ENCODE measurements at places on chromosomes 16 and 17.

GRCh38 chr16:66517586-66518263, 32.2 kb downstream of the TK2 start:
- DNase-seq = no peak

- no peak for DNase-seq
Measured at GRCh38 chr16:14309001-14309886, 238.1 kb downstream of the MRTFB start.

DNA sequence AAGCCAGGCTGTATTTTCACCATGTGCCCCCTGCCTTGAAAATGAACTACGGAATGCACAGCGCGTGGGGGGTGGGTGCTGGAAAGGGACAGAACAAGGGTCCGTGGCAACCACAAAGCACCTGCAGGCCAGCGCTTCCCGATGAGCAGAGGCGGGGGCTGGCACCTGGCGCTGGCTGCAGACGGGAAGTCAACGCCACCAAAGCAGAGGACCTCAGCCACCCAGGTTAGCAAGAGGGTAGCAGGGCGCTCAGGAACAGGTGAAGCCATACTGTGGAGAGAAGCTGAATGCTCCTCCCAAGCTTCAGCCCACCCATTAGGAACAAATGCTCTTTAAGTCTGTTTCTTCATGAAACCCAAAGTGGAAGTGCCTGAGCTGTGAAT, 64.7 kb downstream of the KLHDC4 start:
- no peak for DNase-seq

GRCh38 chr16:280552-280951, at the start of gene ARHGDIG:
Gene ARHGDIG (plus strand): TSS chr16:280591. CDS start chr16:280681, 90 bp downstream.
- no peak for DNase-seq

DNA sequence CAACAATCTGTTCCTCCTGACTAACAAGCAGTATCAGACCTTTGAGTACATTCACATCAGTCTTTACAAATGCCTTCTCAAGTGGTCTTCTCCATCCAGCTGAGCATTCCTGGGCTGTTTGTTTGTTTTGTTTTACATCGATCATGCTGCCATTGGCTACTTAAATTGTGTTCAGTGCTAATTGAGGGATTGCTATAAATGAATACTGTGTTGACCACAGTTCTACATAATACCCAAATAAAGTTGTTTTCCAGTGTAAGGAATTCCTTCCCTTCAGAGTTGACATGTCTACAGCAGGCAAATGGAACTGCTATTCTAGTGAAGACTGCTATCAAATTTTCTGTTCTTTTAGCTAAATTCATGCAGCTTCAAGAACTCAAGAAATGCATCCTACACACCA, 3.2 kb downstream of the CDH8 start:
- DNase-seq = no peak

GRCh38 chr16:62899737-62900136, 863.5 kb upstream of the CDH8 start:
- no peak for DNase-seq

DNA sequence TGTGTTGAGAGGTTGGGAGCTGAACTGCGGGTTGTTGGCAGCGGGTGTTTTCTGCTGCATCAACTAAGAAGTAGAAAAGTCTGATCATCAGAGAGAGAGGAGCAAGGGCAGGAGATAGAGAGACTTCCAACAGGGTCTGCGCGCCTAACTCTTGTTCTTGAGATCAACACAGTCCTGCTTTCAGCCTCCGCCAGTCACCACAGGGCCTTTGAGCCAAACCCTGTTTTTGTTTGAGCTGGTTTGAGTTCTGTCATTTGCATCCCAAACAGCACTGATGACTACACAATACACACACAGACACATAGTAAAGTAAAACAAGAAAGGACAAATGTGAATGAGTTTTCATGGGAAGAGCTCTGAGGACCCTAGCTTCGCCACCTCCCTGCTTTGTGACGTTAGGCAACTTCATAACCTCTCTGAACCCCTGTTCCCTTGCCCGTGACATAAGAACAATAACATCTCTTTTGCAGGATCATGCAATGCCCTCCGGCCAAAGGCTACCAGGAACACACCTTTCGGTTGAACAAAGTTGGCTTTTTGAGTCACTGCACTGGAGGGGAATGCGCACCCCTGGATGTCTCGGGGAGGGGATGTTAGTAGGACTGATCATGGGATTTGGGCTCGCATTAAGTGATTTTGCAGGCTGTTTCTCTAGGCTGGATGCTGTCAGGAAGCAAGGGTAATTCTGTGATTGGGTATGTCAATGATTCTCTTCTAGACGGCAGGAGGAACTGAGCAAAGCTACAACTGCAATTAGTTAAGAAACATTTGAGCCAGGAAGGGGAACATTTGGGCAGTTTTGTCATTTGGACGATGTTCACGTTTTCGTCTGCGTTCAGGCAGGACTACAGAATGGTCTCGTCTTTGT, 92.3 kb downstream of the C16orf78 start:
- DNase-seq = no peak

GRCh38 chr16:75491876-75492275, 3.4 kb downstream of the CHST6 start:
- DNase-seq = peak; percentile 26

DNA sequence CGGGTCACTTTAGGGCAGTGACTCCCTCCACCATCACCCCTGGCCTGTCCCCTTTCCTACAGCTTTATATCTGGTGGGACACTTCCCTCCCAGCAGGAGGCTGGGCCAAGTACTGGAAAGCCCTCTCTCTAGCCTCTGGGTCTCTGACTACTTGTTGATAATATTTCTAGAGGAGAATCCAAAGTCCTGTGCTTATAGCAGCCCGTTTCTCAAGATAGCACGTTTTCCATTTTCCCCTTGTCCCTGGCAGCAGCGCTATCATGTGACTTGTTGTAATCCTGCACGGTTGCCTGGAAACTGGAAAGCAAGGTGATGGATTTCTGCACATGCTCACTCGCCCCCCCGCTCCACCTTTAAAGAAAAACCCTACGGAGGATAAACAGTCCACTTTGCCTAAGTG, 3.3 kb upstream of the AXIN2 start:
- no peak for DNase-seq

DNA sequence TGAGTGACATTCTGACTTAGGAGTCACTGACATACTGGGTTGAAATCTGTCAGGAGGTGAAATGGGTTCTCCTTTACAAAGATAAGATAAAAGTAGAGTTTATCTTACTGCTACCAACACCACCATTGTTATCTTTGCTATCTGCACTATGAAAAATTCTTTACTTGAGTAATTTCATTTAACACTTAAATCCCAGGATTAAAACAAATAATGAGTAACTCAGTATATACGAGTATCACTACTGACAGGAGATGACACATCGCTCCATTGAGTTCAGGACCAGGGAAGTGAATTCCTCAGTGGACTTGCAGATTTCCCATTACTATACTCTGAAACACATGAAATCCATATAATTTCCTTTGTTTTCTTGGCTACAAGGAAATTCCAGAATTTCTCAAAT, 242.1 kb upstream of the NLRP1 start:
- no peak for DNase-seq

- no peak for DNase-seq
Measured at GRCh38 chr16:35306915-35307314, 1847.5 kb downstream of the TP53TG3F start.

DNA sequence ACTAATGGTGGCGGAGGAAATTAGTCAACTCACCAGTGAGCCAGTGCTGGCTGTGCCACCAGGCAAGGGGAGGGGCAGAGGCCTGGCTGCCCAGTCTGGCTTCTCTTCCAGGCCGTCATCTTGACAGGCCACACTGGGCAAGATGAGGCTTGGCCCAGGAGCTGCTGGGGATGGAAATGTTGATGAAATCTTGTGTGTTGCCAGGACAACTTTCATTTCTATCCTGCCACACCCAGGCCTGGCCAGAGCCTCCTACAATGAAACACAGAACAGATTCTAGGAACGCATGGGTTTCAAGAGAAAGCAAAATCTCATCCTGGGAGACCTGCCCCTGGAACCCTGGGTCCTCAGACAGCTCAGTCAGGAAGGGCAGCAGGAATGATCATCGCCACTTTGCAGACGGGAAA, 9.3 kb downstream of the HEXIM2 start:
- peak; percentile 75 for DNase-seq

- peak; percentile 94 for DNase-seq
Measured at GRCh38 chr17:44794851-44795413, 35.2 kb downstream of the GJC1 start.

DNA sequence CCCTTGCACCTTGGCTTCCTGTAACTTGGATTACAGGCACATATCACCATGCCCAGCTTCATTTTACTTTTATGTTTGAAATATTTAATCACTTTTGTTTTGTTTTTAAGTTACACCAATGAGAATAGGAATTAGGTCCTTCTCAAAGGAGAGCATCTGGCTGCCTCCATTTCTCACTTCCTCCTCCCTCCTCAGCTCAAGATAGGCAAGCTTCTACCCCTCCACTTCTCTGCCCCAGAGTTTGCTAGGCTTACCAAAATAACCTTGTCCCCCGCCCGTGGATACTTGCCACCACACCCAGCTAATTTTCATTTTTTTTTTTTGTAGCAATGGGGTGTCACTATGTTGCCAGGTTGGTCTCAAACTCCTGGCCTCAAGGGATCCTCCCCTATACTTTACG, 17.9 kb downstream of the GABARAPL2 start:
- no peak for DNase-seq

All from H4 (cell line).